CD4-positive, alpha-beta T cell treated with Interleukin-4 for 1 hour (primary cell): ENCODE measurements at places on chromosomes 16 and 17.

- DNase-seq: peak; percentile 5
These were observed 21.1 kb upstream of the COX10 start for GRCh38 chr17:14048169-14048568.

DNA sequence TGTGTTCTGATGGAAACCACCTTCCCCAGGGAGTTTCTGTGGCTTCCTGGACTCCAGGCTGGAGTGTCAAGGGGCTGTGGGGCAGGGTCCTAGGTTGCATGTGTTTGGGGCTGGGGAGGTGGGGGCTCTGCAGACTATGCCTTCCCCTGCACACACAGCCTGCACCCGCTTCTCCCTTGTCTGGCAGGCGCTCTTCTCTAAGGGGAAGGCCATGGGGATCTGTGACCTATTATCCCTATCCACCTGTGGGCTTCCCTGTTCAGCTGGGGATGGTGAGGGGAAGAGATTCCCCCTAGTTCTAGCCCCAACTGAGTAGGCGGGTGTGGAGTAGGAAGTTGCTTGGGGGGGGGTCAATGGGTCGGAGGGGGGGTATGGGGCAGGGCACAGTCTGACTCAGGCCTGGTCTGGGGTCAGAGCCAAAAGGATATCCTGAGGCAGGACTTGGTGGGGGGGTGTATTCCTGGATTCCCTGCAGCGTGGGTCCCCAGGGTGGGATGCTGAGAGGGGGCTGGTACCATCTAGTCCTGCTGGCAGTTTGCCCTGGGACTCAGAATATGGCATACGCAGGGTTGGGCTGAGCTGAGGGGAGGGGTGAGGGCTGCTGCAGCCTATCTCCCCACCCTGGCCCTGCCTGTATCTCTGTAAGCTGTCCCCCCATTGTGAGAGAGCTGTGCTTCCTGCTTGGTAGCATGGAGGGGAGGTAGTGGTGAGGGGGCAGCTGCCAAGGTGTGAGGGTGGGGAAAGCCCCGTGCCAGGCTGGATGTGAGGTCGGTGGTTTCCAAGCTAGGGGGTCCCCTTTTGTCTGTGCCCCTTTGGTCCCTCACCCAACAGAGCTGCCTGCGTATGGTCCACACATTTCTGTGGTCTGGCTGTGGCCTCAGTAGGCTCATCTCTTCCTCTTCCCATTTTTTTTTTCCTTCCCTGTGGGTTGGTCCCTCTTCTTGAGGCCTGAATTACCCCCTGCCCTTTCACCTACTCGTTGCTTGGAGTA, 14.7 kb downstream of the RARA start:
- DNase-seq: peak; percentile 93

- DNase-seq: peak; percentile 1
These were observed at the start of gene TOM1L1 for GRCh38 chr17:54900457-54901229. Gene TOM1L1, plus strand, starts transcription at chr17:54900852. Its CDS starts 14 bp downstream, at chr17:54900866.

DNA sequence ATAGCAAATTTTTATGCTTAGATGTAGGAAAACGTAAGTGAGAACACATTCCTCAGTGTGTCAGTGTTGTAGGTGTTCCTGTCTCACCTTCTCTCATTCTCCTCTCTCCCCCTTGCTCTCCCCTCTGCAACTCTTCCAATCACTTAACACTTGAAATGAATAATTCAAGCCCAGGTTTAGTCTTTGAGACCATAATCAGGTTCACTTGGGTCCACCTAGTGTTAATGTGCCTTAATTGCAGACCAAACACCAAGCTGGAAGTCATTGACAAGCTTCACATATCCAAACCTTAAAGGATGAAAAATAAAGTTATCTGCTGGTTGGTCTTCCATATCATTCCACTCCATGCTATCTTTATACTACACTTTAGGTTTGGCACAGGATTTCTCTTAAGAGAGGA, 37.0 kb downstream of the STXBP4 start:
- DNase-seq: no peak

DNA sequence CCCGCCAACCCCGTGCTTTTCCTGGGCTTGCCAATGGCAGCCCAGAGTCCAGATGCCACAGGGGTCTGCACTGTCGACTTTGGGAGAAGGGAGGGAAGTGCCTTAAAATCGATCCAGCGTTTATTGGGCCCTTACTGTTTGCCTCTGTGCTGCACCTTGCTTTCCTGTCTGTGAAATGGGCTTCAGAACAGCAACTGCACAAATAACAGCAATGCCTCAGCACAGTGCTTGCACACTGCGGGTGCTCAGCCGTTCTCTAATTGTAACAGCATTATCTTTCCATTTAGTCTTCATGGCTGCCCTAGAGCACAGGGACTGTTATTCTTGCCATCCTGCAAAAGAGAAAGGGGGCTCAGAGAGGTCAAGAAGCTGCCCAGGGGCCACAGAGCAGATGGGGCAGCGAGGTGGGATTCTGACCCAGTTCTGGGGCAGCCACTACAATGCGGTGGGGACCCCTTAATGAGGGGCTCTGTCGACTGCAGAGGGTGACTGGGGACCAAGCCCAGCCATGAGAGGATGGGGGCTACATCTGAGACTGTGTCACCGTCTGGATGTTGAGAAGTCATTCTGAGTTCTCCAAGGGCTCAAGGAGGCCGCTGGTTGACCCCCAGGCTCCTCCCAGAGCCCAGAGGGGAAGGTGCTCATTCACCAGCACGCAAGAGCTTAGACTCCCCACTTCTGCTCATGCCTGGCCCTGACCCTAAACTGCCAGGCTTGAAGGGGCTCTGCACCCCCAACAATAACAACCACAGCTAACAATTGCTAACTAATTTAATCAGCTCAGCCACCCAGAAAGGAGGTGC, 9.4 kb upstream of the FOXF1 start:
- no peak for DNase-seq

DNA sequence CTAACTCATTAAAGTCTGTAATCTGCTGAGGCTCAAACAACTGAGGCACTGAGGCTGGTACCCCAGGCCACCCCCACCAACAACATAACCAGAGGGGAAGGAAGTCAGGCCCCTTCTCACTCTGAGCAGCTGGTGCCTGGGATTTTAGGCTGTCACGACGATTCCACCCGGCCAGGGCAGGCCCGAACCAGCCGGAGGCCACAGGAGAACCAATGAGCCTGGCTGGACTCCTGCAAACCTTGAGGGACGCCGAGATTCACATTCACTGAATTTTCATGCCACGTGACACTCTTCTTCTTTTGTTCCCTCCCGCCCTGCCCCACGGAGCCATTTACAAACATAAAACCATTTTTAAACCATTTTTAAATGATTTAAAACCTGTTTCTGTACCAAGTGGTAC, 48.1 kb downstream of the RPH3AL start:
- no peak for DNase-seq

DNA sequence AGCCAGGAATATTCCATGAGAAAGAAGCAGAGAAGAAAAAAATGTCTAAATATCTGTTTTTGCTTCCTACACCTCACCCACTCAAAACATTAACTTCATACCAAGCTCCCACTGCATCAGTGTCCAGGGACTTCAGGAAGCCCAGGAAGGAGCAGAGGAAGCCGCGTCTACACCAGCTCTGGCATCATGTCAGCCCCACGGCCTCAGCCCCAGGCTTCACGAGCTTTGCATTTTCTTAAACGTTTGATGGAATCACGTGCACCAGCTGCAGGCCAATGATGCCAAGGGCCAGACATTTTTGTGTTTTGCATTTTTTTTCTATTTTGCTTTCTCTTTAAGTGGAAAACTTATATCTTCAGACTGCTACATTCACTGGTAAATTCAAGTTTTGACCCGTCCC, 48.6 kb downstream of the CDRT4 start:
- DNase-seq: no peak

DNA sequence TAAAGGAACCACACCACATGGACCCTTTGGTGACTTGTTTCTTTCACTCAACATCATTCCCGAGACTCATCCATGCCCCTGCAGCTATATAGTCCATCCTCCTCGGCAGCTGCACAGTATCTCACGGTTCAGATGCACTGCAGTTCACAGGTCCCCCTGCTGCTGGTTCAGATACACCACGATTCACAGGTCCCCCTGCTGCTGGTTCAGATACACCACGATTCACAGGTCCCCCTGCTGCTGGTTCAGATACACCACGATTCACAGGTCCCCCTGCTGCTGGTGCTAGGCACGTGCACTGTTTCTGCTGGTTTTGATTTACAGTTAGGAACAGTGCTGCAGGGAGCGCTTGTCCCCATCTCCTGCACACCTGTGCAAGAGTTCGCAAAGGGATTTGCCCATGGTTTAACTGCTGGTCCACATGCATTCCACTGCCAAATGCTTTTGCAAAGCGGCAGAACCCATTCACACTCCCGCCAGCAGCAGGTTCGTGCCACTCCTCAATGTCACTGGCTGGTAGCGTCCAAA, 3.8 kb downstream of the HSDL1 start:
- DNase-seq: no peak

- DNase-seq: no peak
These were observed 1.4 kb downstream of the FBXO31 start for GRCh38 chr16:87382023-87382785.

GRCh38 chr16:2008009-2008526, 1.6 kb downstream of the ZNF598 start:
- DNase-seq: peak; percentile 23

DNA sequence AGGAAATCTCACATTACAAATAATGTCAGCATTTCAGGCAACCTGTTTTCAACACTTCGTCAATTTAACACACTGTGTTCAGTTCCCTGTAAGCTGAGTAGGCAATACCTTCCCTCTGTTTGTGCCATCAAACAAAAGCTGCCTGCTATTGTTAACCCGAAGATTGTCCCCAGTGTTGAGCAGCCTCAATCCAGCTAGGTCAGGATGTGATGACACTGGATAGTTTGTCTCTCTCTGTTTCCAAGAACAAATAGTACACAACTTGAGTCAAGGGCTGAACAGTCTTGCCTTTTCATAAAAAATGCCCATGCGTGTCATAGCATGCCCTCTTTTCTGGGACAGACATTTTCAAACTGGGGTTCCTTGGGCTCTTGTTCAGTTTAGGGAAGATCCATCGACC, 36.4 kb downstream of the HSD17B2 start:
- no peak for DNase-seq

DNA sequence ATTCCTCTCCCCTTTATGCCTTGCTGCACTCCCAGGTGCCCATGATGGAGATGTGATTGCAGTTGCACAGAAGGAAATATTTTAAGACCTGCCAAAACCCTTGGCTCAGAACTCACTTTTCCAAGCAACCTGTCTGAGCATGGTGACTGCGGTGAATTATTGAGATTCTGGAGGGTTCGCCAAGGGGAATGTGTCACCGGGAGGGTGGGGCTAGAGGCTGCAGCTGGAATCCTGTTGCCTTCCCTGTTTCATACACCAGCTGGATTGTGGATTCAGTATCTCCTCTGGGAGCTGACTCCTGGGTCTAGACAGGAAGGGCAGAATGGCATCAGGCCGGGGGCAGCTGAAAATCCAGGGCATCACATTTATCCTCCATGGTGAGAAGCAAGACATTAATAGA, 527.2 kb downstream of the TMEM114 start:
- DNase-seq: no peak

DNA sequence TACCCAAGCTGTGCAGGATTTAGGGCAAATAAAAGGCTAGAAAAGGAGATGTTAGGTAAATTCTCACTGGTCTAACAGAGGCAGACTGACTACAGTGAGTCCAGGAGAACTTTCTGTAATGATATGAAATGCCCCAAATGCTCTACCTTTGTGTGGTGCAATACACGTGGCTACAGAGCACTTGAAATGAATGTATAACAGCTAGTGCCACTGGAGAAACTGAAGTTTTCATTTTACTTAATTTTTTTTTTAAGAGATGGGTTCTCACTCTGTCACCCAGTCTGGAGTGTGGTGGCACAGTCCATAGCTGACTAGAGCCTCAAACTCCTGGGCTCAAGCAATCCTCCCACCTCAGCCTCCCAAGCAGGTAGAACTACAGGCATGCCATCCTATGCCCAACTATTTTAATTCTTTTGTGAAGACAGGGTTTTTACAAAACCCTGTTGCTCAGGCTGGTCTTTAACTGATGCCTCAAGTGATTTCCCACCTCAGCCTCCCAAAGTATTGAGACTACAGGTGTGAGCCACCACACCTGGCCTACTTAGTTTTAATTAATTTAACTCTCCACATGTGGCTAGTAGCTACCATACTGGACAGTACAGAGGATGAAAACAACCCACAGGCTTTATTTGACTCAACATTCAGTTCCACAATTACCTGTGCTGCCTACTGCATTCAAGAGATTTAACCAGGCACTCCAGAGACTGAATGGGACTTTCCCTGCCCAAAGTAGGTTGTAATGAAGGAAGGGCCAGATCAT, 84.8 kb upstream of the PLEKHM1 start:
- DNase-seq: no peak

GRCh38 chr17:38748149-38748891, at the start of gene PCGF2:
Gene PCGF2, minus strand, starts transcription at chr17:38748336. Its CDS starts 7,934 bp downstream, at chr17:38740402.
- no peak for DNase-seq

- DNase-seq: no peak
These were observed 1.7 kb upstream of the CDR2 start for GRCh38 chr16:22375963-22376640.

DNA sequence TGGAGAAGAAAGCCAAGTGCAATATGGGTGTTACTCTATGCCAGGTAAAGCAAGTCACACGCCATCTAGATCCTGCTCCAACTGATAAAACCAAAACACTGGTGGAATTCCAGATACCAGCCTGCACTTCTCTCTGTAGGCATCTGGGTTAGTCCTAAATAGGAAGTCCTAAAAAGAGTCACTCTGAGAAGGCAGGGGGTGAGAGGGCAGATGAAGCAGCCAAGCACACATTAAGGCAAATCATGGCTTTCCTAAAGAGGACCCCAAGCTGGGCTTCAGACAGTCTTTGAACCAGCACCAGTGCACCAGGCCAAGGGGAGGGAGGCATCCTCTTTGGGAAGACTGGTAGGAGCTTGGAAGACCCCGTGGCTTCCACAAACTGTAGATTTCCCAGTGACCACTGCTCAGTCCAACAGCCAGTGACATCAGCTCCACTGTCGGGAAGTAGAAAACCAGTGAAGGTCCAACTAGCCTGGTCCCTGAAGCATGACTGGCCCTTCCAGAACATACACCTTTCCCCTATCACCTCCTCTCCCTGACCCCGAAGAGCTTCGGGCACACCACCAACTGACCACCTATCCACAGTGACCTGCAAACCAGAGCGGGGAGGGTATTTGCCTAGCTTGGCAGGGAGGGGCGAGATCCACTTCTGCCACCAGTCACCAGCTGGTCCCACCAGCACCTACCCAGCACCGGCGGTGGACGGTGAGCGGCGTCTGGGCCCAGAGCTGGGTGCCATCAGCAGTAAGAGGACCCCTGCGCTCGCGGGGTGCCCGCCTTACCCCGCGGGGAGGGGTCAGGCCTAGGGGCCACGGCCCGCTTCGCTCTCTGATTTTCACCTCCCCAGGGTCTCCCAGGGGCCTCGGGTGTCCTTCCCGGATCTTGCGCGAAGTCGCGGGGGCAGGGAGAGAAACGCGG, 1.0 kb downstream of the LITAF start:
- no peak for DNase-seq

DNA sequence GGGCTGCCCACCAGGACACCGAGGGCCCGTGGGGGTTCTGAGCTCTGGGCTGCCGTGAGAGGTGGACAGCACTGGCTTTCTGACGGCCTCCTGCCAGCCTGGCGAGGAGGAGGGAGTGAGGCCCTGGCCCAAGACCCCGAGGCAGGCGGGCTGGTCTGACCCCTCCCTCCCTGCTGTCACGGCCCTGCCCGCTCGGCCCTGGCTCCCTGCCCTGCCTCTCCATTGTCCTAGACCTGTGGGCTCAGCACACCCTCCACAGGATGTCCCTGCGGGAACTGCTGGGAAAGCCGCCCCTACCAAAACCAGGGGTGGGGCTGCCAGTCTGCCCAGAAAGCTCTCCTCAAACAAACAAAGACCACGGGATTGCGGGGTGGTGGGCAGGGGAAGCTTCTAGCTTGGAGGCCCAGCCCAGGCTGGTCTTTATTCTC, 20.7 kb downstream of the SPNS2 start:
- no peak for DNase-seq

GRCh38 chr17:65173284-65173793, 36.2 kb downstream of the RGS9 start:
- peak; percentile 86 for DNase-seq
